ENCODE measurements at places on chromosomes 5 and 9.

- DNase-seq = no peak
Observed at GRCh38 chr9:30293231-30293630, 2091.2 kb upstream of the ACO1 start.

DNA sequence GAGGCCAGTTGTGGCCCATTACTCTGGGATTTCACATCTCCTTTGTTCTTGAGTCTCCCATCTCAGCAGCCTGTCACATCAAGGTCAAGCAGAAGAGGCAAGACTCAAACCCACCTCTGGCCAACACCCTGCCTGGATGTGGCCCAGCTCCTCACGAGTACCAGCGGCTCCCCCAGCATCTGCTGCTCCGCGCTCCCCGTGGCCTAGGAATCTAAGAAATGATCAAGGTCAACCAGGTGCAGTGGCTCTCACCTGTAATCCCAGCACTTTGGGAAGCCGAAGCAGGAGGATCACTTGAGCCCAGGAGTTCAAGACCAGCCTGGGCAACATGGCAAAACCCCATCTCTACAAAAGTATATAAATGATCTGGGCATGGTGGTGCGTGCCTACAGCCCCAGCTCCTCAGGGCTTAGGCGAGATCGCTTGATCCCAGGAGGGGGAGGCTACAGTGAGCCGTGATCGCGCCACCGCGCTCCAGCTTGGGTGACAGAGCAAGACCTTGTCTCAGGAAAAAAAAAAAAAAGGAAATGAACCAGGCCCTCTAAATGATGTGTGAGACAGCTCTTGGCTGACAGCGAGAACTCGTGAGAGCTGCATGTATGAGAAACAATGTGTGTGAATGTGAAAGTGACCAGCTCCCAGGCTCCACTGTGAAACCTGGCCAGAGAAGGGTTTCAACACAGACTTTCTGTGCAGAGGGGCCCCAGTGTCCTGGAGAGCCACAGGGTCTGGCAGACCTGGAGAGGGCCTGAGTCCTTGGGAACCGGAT, 61.6 kb upstream of the ANGPTL2 start:
- no peak for DNase-seq

- DNase-seq = no peak
Observed at GRCh38 chr9:86585422-86586143, 231.4 kb upstream of the TUT7 start.

DNA sequence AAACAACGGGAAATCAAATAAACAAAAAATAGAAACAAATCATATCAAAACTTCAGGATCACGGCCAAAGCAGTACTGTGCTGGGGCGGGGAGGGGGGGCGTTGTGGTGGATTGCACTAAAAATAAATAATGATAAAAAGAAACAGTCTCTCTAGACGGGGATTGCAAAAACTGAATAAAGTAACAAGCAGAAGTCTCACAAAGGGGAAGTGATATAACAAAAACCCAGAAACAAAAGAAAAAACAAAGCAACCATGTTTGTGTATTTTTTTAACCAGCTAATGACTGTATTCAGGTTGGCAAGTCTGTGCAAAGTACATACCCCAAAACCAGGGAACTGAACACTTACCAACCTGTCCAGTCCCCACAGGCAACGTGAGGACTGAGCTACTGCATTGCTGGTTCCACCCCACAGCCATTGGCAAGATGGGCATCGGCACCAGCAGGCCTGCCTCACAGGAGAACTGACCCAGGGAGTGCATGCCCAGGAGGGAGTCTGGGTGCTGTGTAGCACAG, 24.1 kb downstream of the BICD2 start:
- no peak for DNase-seq

DNA sequence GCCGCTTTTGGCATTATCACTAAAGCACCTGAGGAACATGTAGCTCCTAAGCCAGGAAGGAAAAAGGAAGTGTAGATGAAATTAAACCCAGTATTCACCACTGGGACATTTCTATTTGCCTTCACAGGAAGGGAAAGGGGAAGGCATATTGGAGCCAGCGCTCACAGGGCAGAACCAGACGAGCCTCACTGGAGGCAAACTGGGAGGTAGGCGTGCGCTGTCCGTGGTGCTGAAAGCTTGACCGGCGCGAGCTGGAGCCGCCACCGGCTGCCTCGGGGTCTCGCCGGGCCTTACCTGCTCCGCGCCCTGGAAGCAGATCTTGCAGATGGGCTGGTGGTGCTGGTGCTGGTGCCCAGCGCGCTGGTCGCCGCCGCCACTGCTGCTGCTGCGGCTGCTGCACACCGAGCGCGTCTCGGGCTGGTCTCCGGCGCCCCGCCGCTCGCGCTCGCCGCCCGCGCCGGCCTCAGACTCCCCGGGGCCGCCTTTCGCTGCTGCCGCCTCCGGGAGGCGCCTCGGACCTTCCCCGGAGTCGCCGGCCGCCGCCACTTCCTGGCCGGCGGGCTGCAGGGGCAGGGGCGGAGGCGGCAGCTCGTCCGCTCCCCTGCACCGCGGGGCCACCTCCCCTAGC, 732 bp downstream of the MARCHF11 start:
- peak; percentile 24 for DNase-seq

DNA sequence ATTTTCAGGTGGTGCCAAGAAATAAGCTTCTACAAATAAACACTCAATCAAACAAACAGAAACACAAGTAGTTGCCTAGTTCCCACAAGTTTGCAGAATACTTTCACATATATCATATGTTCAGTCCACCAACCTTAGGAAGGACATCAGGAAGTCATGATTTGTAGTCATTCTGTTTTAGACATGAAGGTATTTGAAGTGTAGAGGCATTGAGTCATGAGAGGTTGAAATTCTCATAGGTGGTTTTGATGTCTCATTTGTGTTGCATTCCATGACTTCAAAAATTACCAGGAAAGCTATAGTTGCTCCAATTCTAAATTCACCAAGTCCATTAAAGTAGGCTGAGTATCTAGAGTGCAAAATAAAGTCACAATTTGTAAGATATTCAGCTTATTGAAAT, 159.0 kb downstream of the KCTD16 start:
- no peak for DNase-seq

DNA sequence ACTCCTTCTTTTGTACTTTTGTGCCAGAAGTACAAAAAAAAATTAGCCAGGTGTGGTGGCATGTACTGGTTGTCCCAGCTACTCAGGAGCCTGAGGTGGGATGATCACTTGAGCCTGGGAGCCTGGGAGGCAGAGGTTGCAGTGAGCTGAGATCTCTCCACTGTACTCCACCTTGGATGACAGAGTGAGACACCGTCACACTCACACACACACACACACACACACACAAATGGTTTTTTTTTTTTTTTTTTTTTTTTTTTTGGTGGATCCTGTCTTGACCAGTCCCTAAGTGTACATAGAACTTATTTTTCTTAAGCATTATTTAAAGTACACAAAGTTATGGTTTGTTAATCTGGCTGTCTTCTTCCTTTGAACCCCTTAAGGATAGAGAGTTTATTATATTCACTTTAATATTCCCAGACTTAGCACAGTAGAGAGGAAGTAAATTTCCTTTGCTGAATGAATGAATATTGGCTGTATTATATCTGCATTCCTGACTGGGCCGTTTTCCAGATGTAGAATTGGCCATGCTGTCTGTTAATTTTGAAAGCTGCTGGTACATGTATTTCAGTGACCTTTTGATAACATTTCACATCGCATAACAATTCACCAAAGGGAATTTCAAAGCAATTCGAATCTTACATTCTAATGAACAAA, 429.0 kb upstream of the ZNF608 start:
- DNase-seq = no peak

- no peak for DNase-seq
Observed at GRCh38 chr9:70011366-70011765, 32.3 kb upstream of the MAMDC2 start.

DNA sequence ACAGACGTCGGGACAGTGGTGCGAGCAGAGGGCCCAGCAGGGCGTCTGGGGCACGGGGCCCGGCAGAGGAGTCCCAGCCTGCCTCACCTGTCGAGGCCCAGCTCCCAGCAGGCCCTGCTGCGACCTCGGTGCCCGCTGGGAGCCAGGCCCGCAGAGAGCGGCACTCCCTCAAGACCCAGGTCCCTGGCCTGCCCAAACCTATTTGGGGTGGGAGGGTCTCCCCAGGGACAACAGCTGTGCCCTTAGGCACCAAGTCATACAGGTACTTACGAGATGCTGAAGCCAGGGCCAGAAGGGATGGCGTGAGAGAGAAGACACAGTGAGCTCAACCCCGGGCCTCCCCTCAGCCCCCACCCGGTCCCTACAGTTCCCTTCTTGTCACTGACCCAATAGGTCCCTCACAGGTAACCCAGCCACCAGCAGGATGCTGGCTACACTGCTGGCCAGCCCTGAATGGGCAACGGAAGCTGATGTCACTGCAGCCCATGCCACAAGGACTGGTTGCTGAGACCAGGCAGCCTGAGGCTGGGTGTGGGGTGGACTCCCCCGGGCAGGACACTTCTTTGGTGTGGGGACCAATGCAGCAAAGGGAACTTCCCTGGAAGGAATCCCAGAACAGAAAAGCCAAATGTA, 3.7 kb downstream of the NSMF start:
- DNase-seq = no peak

DNA sequence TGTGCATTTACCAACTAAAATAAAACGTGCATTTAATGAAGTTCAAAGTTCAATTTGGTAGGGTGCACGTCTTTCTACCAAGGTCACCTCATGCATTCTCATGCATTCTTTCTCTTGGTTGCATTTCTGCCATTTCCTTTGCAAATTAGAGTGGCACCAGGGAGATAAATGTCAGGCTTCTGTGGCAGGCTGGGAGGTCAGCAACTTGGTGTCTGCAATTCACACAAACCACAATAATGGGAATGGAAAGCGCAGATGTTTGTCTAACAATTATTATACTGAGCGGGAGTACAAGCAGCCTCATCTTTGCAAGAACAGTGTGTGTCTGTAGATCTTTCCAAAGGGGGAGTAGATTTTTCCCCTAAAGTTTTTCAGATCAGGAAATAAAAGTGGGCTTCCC, 411.7 kb downstream of the DMRT2 start:
- no peak for DNase-seq

DNA sequence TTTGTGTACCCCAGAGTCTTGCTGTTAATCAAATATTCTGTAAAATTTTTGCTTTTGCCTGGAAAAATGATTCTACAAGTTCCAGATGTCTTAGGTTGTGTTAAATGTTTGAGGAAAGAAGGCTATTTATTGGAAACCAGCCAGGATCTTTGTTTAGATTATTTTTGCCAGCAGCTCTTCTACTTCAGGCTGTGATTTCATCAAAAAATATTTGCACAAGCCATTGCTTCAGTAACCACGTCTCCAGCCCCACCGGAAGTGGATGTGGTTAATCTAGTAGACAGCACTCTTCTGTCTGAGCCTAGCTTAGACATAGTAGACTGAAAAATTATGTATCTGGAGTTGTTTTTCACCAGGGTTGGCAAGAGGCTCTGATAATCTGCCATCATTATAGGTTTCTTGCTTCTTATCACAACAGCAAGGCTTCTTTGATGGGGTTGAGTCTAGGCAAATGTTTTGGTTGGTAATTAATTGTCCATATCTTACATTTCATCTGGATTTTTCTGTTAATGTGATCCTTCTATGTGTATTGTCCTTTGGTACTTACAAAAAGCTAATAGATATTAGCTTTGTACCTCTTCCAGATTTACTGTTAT, 17.1 kb downstream of the KCTD16 start:
- DNase-seq = no peak

- no peak for DNase-seq
Observed at GRCh38 chr9:22097707-22098106, 88.6 kb upstream of the CDKN2B start.

- DNase-seq = no peak
Observed at GRCh38 chr5:132635873-132636272, 22.1 kb upstream of the IL13 start.

- DNase-seq = no peak
Observed at GRCh38 chr5:82259172-82259800, 18.9 kb downstream of the RPS23 start.

DNA sequence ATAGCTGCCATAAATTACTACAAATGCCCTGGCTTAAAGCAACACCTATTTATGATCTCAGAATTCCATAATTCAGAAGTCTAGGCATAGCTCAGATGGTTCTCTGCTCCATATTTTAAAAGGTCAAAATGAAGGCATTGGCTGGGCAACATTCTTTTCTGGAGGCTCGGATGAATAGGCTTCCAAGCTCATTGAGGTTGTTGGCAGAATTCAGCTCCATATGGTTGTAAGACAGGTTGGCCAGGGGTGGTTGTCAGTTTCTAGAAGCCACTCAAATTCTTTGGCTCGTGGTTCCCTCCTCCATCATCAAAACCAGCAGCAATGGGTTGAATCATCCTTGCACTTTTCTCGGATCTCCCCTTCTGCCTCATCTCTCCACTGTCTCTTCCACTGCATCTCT, 49.4 kb downstream of the TGFBR1 start:
- DNase-seq = no peak

- DNase-seq = no peak
Observed at GRCh38 chr5:110159202-110159601, 469.5 kb downstream of the MAN2A1 start.

DNA sequence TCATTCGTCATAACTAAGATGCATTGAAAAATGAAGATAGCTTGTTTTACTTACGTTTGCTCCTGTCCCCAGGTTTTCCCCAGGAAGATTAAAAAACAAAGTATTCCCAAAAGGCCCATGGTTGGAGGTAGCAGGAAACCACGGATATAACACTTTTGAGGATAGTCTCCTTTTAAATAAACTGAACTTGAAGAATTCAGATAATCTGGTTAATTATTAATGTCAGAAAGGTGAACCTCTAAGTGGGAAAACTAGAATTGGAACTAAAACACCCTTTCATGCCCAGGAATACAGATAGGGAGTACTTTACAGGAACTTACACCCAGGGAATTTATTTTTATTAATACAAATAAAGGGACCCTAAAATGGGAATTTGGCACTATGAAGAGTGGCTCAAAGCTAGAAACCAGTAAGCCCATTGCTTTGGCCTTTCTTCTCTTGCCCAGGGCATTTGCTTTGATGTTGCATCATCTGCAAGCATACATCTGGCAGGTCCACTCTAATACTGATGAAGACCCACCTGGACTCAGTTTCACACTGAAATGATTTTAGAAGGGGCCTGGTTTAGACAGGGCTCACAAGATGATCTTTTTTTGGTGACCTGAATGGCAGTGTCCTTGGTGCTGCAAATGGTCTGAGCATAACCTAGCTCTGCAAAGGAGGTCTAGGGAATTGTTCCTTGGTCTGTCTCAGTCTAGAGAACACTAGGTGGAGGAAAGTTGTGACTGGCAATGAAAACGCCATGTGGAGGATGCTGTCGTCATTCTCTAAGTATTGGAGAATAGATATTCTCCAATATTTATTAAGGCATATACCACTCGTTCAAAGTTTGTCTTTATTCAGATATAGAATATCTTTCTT, at the start of gene C5:
TSS of gene C5 (minus strand) at position 148 of the 861 bp plus-strand sequence. CDS start at position 119, 29 bp downstream.
- no peak for DNase-seq
